Fibroblast of the aortic adventitia (primary cell): ENCODE measurements at places on chromosomes 6 and 20.

GRCh38 chr6:4125933-4126864 lies 9.2 kb downstream of the ECI2 start:
- peak; percentile 90 for DNase-seq

DNA sequence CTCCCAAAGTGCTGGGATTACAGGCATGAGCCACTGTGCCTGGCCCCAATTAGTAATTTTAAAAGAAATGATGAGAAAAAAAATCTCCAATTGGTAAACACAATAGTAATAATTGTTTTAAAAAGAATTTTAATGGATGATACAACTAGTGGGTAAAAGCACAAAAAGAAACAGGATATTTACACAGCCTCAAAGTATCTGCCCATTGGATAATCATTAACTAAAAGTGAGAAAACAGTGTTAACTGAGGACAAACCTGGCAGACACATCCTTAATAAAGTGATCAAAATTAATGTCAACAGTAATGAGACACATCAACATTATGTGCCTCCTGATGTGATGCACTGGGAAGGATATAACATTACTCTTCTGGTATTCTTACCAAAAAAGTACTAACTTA lies 24.5 kb downstream of the DTNBP1 start:
- DNase-seq, result no peak

DNA sequence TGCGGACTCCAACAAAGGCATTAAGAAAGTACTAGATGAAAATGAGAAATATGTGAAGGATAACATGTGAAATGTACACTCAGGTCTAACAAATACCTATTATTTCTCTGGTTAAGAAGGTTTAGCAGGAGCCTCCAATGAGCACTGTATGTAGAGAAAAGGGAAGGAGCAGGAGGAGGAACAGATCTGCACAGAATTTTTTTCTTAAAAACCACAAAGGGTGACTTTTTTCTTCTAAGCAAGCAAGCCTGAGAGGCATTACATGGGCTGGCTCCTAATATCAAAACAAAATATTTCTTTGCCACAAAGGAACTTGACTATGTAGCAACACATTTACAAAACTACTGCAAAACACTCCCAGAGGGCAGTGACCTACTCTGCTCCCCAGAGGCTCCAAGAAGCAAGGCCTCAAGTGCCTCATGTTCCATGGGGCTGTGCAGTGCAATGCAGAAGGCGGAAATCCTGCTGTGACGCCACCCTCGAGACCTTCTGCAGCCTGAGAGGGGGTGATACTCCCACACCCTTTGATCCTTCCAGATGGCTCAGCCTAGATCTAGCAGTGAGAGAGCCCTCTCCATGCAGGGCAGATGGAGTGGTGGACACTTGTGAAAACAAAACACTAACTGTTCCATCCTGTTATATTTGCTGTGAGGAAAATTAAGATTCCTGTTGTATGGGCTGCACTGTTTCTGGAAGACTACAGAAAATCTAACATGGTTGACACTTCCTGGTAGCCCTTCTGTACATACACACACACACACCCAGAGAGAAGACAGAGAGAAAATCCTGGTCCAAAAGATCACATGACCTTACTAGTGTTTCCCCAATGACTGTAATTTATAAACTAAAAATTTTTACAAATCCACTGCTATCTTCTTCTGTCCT lies 36.0 kb upstream of the SMIM29 start:
- DNase-seq, result peak; percentile 62

- DNase-seq, result no peak
Observed at GRCh38 chr6:138377042-138377441, 663 bp upstream of the SMIM28 start.

DNA sequence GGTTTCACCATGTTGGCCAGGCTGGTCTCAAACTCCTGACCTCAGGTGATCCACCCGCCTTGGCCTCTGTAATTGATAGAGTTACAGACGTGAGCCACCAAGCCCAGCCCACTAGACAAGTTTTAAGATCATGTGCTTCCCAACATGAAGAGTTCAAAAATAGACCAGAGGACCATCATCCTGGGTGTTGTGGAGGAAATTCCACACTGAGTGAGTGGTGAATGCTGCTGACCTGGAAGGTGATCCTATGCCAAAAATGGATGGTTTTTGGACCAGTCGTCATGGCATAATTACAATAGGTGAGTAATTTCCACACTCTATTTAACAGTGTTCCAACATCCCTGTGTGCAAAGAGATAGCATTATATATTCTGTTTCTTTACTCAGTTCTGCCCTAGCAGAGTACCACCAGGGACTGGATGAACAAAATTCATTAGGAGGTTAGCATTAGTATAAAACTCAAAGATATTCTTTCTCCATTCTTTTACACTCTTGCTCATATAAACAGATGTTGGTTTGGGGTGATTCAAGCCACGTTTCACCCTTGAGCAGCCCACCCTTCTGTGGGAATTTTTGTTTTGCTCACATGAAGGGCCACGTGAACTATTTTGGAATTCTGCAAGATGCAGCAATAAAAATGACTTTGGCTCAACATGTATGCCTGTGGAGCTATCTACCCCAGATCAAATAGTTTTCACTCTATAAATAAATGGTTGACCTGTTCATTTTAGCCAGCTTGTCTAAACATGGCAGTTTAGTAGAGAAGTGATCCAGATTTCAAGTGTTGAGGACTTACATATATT lies 206.2 kb upstream of the TCF21 start:
- DNase-seq, result peak; percentile 51

DNA sequence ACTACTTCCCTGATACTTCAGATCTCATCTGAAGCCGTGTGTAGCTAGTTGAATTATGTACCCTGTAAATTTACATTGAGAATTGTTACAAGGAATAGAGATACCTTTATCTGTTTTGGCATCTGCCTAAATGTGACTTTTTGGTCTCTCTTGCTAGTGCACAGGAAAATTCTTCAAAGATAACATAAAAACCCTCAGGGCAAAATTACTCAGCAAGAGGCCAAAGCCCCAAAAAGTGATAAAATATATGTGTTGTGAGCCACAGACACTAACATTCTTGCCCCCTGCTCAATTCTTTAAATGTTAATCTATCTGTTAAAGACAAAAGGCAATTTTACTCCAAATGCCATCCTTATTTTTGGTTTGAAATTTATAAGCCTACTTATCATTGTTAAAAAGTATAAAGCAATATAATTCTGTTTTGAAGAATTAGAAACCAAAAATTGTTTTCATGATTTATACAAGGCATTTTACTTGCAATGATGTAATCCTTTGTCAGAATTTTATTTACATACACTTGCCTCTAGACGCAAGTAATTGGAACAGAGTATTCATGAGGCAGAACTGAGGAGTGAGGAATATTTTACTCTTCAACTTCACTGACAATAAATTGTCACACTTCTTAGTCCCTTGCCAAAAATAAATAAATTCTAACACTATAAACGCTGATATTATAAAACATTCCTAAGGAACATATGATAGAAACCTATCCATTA lies 186.2 kb downstream of the EPM2A start:
- DNase-seq, result no peak

DNA sequence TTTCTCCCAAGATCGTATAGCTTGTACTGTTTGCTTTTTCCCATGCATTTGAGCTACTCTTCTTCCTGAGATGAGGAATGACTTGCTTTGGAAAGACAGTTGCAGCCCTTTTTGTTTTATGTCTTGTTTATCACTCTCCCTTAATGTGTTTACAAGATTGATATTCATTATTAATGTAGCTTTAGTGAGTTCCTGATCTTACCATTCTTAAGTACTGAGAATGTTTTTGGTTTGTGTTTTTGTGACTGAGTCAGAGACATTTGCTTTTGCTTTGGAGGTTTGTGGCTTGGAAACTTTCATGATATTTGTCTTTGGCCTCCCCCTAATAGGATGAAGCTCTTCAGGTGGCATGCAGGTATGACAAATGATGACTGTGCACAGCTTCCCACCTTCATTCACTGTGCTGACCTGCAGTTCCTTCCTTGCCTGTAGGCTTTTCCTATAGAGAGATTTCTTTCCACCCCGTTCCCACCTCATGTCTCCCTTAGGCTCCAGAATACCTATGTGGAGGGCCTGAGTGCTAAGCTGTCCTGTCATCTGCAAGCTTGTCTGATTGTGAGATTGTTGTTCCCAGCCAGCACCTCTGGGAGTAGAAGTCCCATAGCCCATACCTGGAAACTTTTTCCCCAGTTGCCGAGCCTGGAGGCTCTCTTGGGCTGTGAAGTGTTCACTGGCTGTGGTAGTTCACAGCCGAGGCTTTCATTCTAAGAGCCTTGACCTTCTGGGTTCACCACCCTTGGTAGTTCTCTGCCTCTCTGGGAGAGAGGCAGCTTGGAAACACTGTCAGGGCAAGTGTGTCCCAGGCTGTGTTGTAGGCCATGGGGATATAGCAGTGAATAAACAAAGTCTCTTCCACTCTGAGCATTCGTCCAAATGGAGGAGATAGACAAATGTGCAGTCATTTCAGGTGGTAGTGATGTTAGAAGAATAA lies 27.1 kb downstream of the CDS2 start:
- DNase-seq, result no peak

- DNase-seq, result no peak
Observed at GRCh38 chr20:24697411-24697810, 228.0 kb downstream of the SYNDIG1 start.

GRCh38 chr6:10391299-10391630 lies 23.6 kb downstream of the TFAP2A start:
- no peak for DNase-seq

DNA sequence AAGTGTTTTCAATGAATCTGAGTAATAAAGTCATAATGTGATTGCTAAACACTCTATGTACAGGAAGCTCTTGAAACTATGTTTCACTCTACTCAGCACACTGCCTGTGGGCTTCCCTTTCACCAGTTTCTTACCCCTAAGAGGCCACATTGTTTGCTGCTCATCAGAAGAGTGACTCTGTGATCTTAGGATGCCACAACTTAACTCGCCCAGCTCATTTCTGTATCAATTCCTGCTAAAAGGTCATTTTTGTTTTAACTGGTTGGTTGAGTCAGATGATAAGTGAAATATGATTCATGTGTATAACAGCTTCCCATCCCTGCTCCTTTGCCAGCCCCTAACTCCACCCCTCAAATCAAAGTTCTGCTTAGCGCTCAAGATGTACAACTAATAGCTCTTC lies 9.8 kb upstream of the NDUFAF4 start:
- peak; percentile 36 for DNase-seq

- DNase-seq, result no peak
Observed at GRCh38 chr20:55143601-55144000, 668.2 kb downstream of the DOK5 start.

- no peak for DNase-seq
Observed at GRCh38 chr6:107101686-107102413, 13.5 kb downstream of the BEND3 start.

GRCh38 chr6:71220466-71220865 lies 68.1 kb upstream of the OGFRL1 start:
- no peak for DNase-seq

- peak; percentile 74 for DNase-seq
Observed at GRCh38 chr6:34900321-34901031, 11.4 kb downstream of the ANKS1A start.

DNA sequence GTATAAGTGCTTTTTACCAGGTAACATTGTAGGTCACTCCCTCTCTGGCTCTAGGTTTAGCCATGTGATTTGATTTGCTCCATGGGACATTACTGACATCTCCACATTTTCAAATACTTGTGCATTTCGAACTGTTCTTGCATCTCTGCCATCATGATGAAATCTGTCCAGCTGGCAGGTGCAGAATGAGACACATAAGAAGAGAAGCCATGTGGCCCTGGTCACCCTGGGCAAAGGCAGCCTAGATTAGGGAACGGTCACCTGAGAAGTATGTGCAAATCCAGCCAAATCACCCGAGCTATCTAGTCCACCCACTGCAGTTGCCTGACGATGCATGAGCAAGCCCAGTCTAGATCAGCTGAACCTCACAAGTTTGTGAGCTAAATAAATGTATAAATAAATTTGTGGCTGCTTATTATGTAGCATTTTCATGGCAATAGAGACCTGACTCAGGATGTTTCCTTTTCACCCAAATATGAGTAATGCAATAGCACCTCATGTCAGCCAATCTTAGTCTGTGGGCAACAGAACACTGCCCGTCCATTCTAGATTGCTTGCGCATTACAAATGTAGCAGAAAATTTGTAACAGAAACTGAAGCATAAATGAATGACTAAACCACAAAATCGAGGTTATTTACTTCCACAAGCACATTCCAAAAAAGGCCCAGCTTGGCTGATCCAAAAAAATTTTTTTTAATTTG lies 115.2 kb downstream of the PAK5 start:
- no peak for DNase-seq

- DNase-seq, result peak; percentile 6
Observed at GRCh38 chr20:3635346-3635745, 27.9 kb downstream of the GFRA4 start.

DNA sequence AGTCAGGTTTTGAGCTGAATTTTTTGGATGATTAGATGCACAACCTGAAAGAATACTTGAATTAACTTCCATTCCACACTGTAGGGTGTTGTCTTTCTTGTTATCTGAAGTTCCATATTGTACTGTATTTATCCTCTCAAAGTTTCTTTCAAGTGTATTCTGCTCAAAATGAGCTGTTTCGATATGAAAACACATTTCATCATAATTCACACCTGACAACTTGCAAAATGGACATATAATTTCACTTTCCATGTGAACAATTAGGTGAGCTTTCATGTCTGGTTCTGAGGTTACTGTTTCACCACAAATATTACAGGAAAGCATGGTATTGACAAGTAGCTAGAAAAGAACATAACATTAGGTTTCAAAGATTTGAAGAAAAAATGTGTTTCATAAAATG lies 1.7 kb downstream of the ZUP1 start:
- DNase-seq, result no peak

- peak; percentile 44 for DNase-seq
Observed at GRCh38 chr20:40741507-40742106, 52.6 kb upstream of the MAFB start.

DNA sequence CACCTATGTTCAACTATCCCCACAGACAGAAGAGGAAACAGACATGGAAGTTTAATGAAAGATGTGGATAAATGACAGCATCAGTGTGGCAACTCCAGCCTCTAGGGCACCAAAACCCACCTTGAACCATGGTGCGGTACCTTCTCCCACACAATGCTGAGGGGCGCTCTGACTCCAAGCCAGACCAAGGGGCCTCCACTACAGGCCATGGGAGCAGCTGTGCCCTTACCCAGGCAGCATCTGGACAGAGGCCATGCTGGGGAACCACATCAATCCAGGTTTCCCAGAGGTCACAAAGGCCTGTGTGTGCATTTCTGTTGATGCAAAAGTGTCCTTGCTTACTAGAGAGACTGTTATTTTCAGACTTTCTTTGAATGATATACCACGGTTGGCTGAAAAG lies 4.1 kb downstream of the PRR18 start:
- DNase-seq, result no peak

DNA sequence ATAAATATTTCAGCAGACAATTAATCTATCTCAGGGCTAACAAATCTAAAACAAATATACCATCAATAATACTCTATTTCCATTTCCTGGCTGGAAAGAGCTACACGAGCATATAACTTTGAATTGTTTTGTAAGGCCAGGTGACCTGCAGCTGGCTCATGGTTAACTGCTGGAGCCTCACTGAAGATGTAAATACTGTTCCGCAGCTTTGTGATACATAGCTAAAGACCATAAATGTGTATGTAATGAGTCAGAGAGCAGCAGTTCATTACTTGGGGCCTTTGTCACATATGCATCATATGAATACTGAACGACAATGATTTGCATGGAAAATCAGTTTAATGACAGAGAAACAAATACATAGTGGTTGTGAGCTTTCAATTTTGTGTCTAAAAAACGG lies 109.4 kb upstream of the CCN2 start:
- peak; percentile 56 for DNase-seq

- no peak for DNase-seq
Observed at GRCh38 chr6:91667596-91667995, 1080.7 kb upstream of the MAP3K7 start.

- DNase-seq, result no peak
Observed at GRCh38 chr6:31572041-31572911, at the start of gene LTA. TSS of gene LTA (plus strand) at chr6:31572289. CDS start at chr6:31572743, 454 bp downstream.
